ENCODE measurements at places on chromosomes 16 and 17.

DNA sequence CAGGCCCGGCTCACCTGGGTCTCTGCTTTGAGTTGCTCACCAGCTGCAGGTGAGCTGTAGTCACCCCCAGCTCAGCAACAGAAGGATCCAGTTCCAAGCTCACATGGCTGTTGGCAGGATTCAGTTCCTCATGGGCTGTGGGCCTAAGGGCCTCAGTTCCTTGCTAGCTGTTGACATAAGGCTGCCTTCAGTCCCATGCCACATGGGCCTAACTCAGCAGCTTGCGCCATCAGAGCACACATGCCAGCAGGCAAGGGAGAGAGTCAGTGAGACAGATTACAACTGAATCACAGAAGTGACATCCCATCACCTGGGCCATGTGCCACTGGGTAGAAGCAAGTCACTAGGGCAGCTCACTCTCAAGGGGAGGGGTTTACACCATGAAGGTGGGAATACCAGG lies 24.7 kb downstream of the PSMD7 start:
- DNase-seq, result no peak

DNA sequence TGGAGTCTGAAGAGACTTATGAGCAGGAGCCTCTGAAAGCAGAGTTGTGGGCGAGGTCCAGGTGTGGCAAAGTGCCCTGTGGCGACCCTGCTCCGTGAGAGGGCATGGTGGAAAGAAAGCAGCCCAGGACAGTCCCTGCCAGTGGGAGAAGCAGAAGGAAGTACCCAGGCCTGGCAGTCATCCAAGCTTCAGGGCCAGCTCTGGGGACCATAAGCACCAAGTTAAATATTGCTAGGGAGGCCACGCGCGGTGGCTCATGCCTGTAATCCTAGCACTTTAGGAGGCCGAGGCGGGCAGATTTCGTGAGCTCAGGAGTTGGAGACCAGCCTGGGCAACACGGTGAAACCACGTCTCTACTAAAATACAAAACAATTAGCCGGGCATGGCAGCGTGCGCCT lies 4.9 kb upstream of the ASGR1 start:
- DNase-seq, result no peak

DNA sequence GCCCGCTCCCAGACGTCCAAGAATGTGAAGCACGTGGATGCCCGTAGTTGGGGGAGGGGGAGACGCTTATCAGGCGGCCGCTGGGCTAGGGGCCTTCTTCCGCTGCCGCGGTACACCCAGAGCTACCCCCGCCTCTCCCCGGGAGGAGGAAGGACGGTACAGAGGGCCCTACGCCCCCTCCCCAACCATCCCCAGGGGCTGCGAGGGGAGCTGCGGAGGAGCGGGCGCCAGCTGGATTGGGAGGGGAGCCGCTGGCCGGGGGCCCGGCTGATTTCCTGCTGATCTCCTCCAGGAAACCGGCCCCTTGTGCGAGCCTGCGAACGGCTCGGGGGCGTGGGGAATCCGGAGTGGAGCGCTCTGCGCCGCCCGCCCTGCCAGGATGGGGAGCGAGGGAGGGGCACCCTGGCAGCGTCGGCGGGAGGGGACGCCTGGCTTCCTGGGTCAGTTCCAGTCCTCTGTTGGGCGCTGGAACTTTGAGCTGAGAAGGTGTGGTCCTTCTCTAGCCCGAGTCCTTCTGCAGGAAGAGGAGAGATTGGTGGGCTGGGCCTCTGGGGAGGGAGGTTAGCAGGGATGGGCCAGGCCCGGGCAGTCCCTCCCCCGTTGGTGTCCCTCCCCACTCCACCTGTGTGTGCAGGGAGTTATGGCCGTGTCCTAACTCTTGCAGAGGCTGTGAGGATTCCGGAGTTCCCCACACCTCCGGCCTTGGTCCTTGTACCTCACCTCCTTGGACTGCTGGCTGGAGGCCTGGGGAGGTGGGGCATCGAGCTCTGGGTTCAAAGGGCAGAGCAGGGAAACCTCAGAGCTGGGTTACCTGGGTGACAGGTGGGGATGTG lies 19.2 kb downstream of the GJD3 start:
- DNase-seq, result peak; percentile 89

GRCh38 chr17:62099532-62099931 lies 34.5 kb upstream of the MED13 start:
- no peak for DNase-seq

DNA sequence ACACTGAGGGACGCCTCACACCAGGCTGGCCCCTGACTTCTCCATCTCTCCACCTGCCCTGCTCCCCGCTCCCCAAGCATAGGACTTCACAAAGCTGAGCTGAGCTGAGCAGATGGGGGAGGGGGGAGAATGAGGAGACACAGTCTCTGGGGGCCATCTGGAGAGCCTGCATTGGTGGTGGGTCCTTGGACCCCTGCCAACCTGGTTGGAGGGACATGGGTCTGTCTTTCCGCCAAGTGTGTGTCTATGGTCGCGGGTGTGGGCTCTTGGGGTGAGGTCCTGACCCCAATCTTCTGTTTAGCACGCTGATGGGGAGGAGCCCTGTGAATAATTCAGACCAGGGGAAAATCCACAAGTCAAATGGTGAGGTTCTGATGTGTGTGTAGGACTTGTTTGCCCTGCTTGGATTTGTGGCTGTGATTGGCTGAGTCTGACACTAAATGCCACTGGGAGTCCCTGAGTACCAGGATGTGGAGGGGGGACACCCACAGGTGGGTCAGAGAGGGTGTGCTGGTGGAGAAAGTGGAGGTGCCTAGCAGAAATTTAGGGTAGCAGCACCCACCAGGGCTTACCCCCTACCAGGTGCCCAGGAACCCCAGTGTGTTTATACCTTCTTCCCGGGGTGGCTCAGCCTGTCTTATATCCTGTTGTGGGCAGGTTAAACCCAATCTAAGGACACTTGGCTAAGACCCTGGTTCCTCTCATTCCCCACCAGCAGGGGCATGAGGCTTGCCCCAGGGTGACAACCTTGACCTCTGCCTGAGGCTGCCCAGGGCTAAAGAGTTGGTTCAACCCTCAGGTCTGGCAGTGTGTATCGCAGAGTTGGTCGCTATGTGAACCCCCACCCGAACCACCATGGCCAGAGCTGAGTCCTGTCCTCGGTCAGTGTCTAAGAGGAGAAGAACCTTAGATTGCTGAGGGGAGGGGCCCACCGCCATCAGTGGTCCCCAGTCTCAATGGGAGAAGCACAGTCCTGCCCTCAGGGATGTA lies 2.1 kb downstream of the FMNL1 start:
- no peak for DNase-seq

DNA sequence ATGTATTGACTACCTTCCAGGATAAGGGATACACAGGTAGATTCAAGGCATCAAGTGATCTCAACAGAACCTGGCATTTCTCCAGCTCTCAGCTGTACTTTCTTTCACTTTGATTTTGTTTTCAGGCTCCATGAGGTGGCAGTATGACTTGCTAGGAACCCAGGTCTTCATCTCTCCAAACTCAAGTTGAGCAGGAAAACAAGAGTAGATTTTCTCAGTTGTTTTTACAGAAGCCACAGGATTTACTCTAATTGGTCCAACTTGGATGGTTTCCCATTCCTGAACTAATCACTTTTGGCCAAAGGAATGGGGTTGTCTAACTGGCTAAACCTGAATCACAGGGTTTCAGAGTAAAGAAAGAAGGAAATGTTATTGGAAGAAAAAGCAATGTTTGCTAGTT lies 146.6 kb downstream of the TRIM37 start:
- DNase-seq, result no peak

DNA sequence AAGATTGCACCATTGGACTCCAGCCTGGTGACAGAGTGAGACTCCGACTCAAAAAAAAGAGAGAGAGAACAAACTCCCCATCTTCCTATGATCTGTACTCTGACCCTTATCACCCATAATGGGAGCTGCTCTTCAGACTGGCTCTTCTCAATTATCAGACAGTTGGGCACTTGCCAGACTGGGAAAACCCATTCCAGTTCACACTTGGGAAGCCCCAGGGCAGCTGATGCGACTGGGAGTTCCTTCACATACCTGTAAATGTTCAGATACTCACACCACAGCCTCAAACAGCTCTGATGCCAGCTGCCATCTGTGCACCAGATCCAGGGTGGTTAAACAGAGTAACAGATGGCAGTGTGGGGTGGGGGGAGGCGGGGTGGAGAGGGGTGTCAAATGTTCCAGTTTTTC lies 23.8 kb upstream of the TMEM101 start:
- no peak for DNase-seq

- no peak for DNase-seq
Observed at GRCh38 chr17:76150712-76151622, 9.9 kb upstream of the FOXJ1 start.

DNA sequence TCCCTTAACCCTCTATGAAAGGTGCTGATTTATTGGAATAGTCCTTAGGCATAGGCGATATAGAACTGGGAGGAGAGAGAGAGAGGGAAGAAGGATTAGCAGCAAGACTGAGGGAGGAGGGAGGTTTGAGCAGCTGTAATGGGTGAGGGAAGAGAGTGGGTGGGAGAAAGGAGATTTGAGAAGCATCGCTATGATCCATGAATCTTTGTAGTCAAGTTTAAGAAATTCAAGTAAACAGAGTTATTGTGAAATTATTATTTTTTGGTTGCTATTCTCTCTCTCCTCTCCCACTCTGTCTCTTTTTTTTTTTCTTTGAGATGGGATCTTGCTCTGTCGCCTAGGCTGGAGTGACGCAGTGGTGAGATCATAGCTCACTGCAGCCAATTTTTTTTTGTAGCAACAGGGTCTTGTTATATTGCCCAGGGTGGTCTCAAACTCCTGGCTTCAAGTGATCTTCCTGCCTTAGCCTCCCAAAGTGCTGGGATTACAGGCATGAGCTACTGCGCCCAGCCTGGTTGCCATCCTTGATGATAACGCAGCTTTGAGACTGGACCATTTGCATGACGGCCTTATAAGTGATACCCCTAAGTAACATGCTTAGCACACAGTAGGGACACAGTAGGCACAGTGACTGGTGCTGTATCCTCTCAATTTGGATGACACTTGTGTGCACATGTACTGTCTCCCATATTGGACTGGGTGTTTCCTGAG lies 21.0 kb upstream of the TNS4 start:
- DNase-seq, result no peak

DNA sequence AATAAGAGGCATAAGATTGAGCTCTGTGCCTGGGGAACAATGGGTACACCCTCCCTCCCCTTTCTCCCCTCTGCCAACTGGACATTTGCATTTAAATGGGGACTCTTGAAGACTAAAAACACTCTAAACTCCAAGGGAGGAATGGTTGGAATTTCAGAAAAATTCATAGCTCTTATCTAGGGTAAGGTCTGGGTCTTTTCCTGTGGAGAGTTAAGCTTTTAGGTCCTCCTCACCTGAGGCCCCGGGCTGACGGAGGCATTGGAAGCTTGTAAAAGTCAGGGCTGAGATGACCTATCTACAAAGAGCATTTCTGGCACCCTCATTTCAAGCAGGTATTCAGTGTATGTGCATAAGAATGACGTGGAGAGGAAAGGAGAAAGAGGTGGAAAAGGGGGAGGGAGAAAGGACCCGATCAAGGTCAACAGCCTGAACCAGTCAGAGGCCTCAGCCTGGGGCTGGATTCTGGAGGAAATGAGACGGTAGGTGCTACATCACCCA lies 78.0 kb downstream of the RAP1GAP2 start:
- DNase-seq, result no peak

DNA sequence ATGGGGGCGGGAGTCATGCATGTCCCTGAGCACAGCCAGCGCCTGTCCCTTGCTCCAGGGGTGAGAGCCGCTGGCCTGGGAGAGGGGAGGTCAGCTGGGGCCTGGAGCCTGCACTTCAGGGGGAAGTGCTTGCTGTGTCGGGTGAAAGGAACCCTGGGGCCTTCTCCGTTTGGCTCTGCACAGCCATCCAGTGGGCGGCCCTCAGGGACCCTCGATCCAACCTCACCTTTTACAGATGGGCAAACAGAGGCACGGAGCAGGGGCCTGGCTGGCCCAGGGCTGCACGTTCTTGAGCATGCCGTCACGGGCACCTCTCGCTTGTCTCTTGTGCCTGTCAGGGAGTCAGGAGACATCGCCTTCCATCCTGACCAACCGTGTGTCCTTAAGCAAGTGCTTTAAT lies 1.8 kb downstream of the SNX20 start:
- DNase-seq, result no peak

DNA sequence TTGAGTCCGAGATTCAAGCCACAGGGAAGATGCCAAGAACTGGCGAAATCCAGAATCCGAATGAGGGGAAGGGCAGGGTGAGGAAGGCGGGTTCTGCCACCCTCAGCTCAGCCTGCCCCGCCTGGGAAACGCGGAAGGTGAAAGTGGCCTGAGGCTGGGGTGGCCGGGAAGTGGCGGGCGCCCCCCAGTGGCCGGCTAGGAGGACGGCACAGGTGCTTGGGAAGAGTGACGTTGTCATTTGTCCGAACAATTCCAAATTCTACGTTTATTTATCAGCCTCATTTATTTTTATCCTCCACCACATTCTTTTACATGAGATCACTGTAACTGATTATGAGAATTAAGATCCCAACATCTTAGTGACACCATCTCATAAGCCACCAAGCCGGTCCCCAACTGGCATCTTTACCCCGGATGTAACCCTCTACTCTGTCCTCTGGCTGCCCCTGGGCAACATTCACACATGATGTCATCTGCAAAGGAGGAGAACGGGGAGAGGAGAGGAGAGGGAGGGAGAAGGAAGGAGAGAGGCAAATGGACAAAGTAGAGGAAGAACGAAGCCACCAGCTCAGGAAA lies 21.3 kb downstream of the SRCIN1 start:
- peak; percentile 58 for DNase-seq
